ENCODE measurements at places on chromosomes 11 and 22.

- DNase-seq: no peak
Observed at GRCh38 chr22:27273436-27273835, 528.1 kb downstream of the MN1 start.

- peak; percentile 82 for DNase-seq
Observed at GRCh38 chr11:102390667-102391465, 43.9 kb downstream of the BIRC2 start.

GRCh38 chr11:19766206-19766605 lies 53.6 kb downstream of the NAV2 start:
- DNase-seq: no peak

- no peak for DNase-seq
Observed at GRCh38 chr11:77525455-77526091, 51.7 kb upstream of the PAK1 start.

DNA sequence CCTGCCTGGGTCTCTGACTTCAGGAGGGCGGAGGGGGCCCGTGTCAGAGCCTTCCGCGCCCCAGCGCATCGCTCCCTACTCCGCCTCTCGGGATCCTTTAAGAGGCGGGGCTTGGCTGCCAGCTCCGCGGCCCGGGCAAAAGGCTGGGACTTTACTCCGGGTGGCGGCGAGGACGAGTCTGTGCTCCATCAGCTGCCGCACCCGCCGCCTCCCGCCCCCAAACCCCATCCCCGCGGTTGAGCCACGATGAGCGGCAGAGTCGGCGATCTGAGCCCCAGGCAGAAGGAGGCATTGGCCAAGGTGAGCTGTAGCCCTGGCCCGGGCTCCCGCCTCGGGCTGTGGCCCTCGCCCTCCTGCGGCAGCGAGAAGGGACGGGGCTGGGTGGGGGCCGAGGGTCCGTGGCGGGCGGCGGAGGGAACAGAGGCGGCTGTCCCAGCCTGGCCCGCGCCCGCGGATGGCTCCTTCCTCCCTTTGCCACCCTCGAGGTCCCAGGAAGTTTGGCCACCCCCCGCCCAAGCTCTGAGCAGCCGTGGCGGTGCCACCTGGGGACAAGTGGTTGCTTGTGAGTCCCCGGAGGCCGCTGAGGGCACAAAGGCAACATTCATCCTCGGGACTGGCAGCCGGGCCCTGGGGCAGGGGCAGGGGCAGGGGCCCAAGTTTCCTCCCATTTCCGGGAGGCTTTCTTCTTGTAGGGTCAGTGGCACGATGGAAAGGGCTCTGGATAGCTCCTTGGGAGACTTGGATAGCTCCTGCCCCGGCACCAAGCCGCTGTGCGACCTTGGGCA lies at the start of gene SEC14L2:
SEC14L2 (plus strand) TSS at position 148 of the 785 bp plus-strand sequence; CDS start at position 247, 99 bp downstream.
- DNase-seq: peak; percentile 86

DNA sequence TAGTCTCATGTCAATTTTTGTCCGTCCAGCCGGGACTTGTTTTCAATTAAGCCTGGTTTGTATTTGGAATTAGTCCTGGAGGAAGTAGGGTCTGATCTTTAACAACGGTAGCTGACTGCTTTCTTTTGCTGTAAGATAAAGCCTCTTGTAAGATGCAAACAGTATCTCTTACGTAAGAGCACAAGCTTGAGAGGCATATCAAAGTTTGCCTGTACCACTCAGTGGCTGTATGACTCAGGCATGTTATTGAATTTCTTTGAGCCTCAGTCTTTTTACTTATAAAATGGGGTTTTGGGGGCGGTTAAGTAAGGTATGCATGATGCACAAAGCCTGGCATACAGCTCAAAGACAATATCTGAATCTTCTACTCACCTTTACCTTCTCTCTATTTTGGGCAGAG lies 198.4 kb upstream of the NARS2 start:
- DNase-seq: no peak

DNA sequence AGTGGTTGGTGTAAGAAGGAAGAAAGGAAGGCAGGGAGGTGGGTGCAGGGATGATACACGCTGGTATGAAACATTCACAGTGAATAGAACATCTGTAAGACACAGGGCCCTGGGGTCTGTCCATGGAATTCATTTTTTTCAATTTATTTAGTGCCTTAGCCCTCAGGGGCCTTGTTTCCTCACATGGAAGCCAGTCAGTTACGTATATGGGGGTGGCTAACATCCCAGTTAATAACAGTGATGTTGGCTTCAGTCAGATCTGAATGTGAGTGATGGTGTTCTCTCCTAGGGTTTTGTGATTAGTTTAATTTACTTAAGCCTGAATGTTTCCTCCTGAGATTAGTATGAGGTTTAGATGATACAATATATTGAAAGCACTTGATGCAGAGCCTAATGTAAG lies 577.1 kb downstream of the NTM start:
- no peak for DNase-seq

- no peak for DNase-seq
Observed at GRCh38 chr11:68313574-68314202, 1.3 kb downstream of the LRP5 start.

Measured in activated effector memory CD4-positive, alpha-beta T cell treated with anti-CD3 and anti-CD28 coated beads, Interleukin-2, amount 50 U/mL, for 16 hours (primary cell).